ENCODE measurements at places on chromosomes 4 and X.

DNA sequence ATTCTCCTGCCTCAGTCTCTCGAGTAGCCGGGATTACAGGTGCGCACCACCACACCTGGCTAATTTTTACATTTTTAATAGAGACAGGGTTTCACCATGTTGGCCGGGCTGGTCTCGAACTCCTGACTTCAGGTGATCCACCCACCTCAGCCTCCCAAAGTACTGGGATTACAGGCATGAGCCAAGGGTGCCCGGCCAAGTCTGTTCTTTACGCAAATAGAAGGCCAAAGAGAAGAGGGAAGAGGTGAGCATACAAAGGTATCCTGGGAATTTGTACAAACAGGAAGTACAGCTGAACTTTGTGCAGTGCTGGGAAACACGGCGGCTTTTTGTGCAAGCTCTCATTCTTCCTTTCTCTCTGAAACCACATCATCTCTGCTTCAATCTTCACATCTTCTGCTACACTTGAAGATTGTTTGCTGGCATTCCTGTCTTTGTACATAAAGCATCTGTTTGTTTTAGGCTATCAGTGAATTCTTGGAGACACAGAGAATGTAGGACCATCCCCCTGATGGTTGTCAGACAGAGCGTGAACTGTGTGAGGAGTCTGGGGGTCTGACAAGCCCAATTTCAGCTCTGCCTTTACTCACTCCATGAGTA, 71.9 kb upstream of the PRSS48 start:
- DNase-seq, result no peak

GRCh38 chrX:106725931-106726330, 570 bp upstream of the RNF128 start:
- no peak for DNase-seq

DNA sequence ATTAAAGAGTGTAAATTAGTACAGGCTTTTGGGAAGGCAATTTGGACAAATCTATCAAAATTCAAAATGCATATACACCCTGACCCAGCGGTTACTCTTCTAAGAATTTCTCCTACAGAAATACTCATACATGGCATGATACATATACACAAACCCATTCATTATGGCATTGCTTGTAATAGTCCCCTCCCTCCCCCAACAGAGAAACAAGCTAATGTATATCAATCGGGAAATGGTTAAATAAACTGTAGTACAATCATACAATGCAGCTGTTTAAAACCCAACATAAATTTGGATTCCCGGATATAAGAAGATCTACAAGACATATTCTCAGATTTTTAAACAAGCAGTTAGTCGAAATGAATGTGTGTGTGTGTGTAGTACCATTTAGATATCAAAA, 808 bp downstream of the HUWE1 start:
- no peak for DNase-seq

- no peak for DNase-seq
These were observed 174.6 kb upstream of the NRK start for GRCh38 chrX:105647749-105648148.

DNA sequence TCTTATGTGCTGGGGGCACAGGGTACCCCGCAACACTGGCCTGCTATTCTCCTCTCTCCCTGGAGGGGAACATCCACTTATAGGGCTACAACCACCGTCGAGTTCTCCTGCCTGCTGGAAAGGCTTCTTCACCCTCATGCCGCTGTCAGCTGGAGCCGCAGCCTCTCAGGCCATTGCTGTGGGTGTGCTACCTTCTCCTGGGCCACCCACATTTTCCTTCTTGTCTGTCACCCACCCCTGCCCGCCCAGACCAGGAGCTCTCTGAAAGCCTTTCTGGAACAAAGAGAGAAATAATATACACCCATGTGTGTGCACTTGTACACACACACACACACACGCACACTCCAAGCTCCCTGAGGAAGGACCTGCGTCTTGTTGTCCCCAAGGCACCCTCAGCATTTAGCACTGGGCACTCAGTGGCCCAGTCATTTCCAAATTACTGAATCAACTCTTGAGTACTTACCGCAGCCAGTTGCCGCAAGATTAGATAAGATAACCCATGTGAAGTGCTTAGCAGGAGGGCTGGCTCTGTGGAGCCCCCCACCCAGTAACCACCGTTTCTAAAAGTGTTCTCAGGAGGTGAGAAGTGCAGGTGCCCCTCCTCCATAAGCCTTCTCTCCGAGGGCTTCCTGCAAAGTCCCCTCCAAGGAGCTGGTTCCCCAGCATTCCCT, 50.2 kb downstream of the CPZ start:
- DNase-seq, result no peak

DNA sequence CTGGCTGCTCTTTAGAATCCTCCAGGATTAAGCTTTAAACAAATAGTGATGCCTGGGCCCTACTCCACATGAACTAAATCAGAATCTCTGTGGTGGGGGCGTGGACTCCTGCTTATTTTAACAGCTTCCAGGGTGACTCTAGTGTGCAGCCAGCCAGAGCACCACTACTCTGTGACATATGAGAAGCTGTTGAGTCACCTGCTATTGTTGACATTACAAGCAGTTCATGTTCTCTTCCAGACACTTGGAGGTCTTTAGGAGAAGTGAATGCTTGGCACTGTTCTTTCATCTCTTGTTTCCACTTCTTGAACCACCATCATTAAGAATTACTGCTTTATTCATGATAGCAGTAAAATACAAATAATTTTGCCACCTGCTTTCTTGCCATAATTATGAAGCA, 426 bp upstream of the C4orf51 start:
- DNase-seq, result no peak

DNA sequence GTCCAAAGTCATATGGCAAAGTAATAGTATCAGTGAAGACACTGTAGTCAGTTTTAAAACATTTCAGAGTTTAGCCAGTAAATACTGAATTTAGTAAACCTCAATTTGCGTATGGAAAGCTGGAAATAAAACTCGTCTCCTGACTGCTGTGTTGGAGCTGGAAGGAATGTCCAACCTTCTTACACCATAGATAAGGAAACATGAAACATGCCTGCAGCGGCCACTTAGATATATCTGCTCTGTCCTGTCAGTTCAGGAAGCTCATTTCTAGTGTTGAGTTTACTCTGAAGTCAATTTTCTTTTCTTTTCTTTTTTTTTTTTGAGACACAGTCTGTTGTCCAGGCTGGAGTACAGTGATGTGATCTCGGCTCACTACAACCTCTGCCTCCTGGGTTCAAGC, 21.2 kb downstream of the ARHGAP10 start:
- DNase-seq, result no peak

DNA sequence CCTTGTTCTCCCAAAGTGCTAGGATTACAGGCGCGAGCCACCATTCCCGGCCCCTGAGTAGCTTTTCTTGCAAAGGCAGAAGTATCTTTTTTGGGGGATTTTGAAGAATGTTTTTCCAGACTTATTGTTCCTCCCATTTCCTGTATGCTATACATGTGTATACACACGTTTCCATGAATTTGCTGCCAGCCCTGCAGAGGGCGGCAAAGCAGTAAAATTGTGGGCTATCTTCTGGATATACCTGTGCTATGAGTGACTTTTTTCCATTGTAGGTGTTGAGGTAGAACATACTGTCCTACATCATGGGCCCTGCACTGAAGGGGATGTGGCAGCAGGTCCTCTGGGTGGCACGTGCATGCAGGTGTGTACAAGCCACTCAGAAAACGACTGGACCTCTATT, 16.9 kb upstream of the MED28 start:
- no peak for DNase-seq

- DNase-seq, result no peak
These were observed 105.5 kb upstream of the OTUD4 start for GRCh38 chr4:145285928-145286327.

DNA sequence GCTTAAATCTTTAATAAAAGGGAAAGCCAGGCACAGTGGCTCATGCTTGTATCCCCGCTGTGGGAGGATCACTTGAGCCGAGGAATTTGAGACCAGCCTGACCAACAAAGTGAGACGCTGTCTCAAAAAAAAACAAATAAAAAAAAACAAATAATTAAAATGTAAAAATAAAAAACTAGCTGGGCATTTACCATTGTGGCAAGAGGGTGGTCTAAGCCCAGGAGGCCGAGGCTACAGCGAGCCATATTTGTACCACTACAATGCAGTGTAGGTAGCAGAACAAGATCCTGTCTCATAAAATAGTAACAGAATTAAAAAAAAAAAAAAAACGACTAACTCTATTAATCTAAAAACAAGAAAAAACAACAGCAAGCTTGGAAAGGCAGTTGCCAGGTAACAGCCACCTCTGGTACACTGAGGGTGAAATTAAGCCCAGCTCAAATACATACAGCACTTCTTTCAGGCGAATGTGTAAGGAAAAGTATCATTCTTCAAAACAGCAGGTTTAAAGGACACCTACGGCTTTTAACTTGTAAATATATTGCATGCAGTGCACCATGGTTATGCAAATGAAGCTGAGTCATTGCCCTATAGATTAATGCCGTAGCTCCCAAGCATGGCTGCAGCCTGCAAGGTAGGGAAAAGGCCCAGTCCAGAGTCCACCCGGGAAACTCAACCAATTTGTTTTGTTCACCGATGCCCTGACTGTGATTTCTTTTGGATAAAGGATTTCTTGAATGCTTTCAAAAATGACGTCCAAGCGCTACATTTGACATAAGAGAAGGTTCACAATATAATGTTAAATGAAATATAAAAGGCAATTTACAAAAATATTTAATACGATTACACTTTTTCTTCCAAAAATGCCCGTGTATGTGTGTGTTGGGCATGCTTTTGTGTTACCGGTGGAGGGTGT, 14.5 kb upstream of the TXLNG start:
- DNase-seq, result no peak

DNA sequence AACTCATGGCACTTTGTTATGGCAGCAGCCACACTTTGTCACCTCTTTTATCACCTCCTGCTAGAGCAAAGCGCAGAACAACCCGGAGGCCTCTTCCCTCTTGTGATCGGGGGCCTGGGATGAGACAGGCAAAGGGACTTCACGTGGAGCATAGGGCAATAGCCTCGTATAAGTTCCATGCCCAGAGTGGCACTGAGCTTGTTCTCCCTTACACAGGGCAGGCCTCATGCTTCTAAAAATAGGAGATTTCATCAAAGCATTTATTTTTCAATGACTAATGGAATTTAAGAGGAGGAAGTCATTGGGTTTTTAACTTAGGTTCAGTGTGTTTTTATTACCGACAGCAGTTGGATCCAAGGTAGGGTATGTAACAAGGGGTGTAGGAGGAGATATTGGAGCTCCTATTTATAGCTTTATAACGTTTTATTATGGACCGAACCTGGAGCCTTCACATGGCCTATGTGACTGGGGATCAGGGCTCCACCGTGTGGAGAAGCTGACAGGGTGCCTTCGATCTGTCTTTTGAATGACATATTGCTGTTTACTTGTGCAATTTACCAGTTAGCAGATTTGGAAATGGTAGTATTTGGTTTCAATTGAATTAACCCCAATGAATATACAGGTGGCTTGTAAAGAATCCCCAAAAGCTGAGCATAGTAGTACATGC, 93.8 kb downstream of the SLC2A9 start:
- DNase-seq, result no peak

DNA sequence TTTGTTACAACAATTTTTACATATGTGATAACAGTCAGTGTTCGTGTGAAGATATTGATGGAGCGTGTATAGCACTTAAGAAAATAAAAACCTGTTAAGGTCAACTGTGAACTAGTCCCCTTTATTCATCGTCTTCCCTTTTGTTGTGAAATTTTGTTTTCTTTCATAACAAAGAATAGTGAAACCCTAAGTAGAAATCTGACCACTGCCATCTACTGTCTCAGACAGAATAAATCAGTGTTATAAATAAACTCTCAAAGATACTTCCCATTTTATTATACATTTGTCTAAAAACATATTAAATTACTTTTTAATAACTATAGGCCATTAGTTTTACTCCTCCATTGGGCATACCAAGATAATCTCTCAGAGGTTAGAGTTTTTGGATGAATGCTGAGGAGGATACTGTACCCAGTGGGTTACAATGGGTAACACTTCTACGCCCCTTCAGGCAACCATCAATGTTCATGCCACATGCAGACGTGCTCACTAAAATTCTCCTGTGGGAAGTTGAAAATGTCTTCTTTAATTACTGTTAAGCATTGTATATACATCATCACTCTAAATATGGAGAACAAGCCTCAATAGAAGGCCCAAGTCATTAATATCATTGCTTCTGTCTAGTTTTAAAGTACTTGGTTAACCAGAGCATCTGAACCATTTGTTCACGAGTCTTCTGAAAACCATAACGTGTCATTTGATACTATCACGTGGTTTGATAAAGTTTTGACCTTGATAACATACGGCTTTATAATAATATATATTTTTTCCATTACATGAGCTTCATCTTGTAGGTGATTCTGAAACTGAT, 171.2 kb downstream of the TMA16 start:
- DNase-seq, result no peak

DNA sequence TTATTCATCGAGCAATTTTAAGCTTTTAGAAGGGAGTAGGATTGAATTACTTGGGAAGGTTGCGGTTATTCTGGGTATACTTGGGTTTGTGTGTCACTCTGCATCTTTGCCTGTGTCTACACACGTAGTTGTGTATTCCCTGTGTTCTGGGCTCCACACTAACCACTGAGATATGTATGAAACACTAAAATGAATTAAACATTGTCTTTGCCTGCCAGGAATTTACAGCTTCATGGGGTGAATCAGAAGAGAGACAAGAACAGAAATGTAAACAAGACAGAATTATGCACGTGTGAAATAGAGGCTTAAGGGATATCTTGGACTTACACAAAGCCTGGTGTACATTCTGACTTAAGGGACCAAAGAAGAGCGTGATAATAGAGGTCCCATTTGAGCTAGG, 228.5 kb downstream of the AFF2 start:
- no peak for DNase-seq

GRCh38 chrX:73401591-73402266, 45.1 kb upstream of the CDX4 start:
- no peak for DNase-seq

DNA sequence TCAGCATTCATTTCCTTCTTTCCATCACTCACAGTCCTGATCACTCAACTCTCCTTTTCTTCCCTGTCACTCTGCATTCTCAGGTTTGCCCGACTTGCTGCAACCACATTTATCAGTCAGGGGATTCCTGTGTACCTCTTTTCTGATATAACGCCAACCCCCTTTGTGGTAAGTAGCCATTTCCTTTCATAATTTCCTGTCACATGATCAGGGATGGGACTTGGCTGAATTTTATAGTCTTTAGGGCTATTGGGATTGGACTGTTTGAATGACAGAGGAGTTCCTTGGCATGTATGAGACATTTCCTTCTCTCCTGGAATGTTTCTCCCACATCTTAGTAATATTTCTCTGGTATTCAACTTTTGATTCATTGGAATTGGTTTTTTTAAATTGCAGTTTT, 11.0 kb downstream of the PGM2 start:
- no peak for DNase-seq

DNA sequence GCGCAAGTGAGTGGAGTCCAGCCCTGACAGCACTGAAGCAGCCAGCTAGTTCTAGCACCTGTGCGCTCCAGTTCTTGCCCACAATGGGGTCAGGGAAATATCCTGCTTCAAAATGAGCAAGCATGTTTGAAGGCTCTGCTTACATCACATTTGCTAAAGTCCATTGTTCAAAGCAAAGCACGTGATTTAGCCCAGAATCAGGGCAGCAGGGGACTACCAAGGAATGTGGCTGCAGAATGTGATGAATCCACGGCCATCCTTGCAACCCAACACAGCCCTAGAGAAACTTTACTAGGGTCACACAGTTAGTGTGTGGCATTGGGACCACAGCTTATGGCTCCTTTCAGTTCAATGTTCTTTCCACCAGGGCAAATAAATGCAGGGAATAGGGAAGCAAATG, 47.3 kb upstream of the SMIM31 start:
- no peak for DNase-seq

GRCh38 chr4:184747034-184747830, 13.3 kb upstream of the CENPU start:
- no peak for DNase-seq

GRCh38 chrX:134570509-134570846, 87.8 kb downstream of the PLAC1 start:
- no peak for DNase-seq
